Right renal cortex interstitium (tissue), 3 donors: ENCODE measurements at places on chromosomes 3 and 15.

GRCh38 chr3:184757022-184757651 is 45.3 kb upstream of the MAGEF1 start:
- DNase-seq, result no peak

- DNase-seq, result no peak
These were observed 1.4 kb downstream of the FES start for GRCh38 chr15:90885432-90886290.

GRCh38 chr3:99542767-99543518 is 95.5 kb upstream of the COL8A1 start:
- DNase-seq, result no peak

DNA sequence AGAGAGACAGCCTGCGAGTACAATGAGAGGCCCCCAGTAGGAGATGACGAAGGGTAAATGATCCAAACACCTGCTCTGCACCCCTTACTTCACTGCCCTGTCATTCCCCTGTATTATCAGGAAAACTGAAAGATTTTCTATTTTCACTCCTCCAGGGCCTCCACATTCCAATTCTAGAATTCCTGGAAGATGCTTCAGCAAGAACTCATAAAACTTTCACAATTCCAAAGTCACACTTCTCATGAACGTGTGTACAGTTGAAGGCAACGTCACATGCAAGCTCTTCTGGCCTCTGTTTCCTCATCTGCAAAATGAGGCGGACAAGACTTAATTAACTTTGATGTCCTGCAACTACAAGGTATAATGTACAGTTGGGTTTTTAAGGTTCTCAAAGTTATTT is 62.8 kb upstream of the SPATA12 start:
- no peak for DNase-seq

GRCh38 chr3:126355777-126356372 is 1.3 kb downstream of the KLF15 start:
- DNase-seq, result no peak

DNA sequence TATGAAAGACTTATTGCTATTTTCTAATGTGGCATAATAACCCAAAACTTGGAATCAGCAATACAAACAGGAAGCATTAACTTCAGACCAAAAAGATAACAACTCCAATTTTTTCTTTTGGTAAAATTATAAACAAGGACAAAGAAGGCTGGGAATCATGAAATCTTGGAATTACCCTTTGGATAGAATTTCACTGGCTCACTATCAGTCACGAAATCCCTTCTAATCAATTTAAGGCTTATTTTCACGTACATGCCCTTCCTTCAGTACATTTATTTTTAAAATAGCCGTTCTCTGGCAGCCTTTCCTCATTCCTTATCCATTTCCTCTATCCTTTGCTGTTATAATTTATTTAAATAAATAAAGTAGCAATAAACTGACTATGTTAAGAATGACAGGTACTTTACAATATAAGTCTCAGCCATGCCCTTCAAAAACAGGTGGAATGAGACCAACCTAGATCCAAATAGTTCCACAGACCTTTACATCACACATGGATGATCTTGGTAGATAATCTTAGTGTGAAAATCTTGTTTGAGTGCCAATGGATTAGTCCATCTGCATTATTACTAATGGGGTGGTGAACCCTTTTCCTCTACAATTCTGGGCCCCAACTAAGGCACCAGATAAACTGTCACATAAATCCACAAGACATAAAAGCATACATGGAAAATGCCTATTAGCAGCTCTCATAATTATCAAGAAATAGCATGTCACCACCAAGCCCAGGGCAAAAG is 38.9 kb downstream of the ABI3BP start:
- no peak for DNase-seq

GRCh38 chr15:63718590-63719035 is 115.1 kb downstream of the HERC1 start:
- DNase-seq, result no peak

GRCh38 chr15:56587686-56588085 is 122.7 kb upstream of the MNS1 start:
- DNase-seq, result no peak

DNA sequence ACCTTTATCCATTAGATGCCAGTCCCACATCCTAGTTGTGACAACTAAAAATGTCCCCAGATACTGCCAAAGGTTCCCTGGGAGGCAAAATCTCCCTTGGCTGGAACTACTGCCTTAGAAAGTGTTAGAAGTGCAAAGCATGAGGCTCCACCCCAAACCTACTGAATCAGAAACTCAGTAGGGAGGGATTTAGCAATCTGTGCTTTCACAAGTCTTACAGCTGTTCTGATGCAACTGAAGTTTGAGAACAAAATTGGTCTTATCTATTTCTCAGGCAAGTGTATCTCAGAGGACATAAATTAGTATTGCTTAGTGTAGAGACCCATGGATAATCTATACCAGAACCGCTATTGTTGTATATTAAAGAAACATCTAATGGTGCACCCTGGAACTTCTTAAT is 70.2 kb downstream of the CLDN1 start:
- no peak for DNase-seq

- no peak for DNase-seq
These were observed 140.0 kb downstream of the GADL1 start for GRCh38 chr3:30754426-30754825.

DNA sequence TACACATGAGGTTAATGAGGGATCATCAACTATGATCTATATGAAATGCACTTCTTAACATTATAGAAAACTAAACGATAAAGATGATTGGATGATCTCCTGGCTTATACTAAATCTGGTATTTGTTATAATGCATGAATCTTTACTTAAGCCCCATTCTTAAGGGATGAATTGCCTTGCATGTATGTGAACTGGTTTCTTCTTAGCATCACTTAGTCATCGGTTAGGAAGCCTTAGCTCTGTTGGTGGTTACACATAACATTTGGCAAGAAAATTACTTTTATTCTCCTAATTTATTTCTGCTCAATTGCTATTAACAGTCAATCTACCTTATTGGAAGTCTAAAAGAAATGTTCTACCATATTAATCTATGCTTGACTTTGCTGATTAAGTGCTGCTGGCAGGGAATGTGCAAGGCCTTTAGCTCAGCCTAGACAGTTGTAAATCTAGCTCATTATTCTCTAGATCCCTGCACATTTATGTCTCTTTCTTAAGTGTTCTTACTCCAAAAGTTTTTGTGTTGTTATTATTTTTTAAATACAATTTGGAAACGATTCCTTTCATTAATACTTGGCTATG is 356.0 kb downstream of the ZPLD1 start:
- no peak for DNase-seq

DNA sequence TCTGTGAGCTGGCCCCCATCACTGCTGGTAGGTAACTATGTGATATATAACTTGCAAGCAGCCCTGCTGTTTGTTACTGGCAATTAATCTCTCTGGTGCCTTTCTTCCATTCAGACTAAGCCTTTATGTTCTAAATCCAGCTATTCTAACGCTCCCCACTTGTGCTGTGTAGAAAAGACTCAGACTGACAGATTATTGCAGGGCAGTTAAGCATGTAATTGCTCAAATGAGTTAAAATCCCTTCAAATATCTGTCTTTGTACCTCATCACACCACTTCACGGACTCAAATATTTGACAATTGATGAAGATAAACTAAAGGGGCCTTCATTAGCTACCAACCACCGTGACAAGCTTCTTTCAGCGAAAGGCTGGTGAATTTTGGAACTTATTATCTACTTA is 416.2 kb downstream of the NR2F2 start:
- no peak for DNase-seq

DNA sequence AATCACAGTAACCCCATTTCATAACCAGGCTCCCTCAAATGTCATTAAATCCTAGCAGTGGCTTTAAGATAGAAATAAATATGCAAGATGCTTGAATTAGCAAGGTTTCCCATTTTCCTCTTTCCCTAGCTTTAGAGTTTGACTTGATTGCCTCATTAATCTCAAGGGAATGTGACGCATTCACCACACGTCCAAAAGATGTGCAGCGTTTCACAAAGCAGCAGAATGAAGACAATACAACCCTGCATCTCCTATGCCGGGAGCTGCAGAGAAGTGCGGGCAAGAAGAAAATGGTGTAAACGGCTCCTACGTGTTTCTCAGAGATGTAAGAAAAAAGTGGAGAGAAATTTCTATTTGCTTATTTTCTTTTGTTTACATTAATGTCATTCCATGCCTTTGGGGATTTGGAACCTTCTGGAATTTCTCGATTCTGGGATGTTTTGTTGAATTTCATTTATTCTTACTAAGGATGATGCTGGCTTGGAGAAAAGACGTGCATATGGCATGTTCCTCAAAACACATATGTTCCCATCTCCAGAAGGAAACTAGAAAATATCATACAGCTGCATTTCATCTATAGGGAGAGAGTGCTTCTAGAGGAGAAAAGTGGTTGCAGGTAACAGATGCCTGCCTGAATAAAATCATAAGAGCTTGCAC is 27.8 kb upstream of the FRMD4B start:
- no peak for DNase-seq

GRCh38 chr3:47635536-47635935 is 56.9 kb upstream of the CSPG5 start:
- DNase-seq, result no peak

GRCh38 chr15:31269816-31270575 is 56.6 kb upstream of the KLF13 start:
- no peak for DNase-seq

- no peak for DNase-seq
These were observed 43.1 kb upstream of the WDR5B start for GRCh38 chr3:122458992-122459391.

GRCh38 chr3:54967731-54968161 is 39.9 kb upstream of the LRTM1 start:
- no peak for DNase-seq

DNA sequence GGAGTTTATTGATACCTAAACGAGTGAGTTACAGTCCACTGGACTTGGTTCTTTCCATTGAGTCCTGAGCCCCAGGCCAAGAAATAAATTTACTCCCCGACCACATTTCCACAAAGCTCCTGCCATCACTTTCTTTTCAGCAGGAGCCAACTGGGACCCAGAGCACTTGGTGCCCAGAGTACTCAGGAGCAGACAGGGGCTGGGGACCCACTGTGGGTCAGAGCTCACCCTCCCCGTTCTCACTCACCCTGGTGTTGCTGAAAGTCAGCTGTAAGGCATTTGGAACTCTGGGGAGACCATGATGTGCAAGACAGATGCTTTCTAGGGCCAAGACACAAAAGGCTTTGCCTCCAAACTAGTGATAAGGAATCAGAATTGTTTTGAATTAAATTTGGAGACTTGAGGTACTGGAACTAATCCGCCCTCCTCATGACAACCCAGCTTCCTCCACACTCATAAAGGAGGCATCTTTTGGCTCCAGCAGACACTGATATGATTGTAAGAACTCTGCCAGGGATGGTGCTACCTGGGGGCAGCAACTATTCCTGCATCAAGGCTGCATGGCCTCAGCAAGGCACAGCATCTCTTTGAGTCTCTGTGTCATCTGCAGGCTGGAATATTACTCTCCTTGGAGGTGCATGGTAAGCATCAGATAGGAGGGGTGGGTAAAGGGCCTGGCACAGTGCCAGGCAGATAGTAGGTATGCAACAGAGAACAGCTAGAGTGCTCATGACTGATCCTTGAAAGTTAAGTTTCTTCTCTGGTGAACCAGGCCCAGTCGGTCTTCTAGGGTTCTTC is 7.3 kb upstream of the CAMK1 start:
- DNase-seq, result no peak

- no peak for DNase-seq
These were observed 10.8 kb downstream of the SELENOT start for GRCh38 chr3:150613709-150614480.

DNA sequence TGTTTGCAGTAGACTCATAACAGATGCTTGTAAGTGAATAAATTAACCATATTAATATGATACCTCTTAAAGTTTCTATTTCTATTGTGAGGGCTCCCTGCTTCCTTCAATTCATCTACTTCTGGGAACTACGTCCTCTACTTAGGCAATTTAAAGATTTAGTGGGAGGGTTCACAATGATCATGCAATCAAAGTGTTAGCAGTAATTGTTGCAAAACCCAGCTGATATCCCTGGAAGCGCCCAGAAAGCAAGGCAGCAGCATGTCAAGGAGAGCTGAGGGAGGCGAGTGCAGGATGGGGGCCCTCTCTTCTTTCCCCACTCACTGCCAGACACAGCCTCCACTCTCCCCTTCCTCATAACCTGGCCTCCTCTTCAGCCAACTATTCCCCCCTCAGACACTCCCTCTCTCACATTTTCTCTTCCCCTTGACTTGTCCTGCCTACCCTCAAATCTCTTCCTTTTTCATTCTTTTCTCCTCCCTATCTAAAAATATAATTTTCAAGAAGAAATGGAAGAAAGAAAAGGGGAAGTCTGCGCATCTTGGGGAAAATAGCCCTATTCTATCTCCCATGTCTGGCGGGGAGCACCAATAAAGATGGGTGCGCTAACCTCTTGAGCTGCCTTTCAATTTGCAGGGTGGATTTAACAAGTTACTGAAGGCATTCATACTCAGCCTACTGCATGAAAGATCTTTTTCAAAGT is 6.6 kb downstream of the TMEM212 start:
- DNase-seq, result no peak

- DNase-seq, result no peak
These were observed 81.6 kb downstream of the MCTP2 start for GRCh38 chr15:94312946-94313345.

- no peak for DNase-seq
These were observed 53.5 kb upstream of the LCTL start for GRCh38 chr15:66619152-66619903.

GRCh38 chr15:42373274-42373673 is 14.0 kb downstream of the CAPN3 start:
- DNase-seq, result no peak

DNA sequence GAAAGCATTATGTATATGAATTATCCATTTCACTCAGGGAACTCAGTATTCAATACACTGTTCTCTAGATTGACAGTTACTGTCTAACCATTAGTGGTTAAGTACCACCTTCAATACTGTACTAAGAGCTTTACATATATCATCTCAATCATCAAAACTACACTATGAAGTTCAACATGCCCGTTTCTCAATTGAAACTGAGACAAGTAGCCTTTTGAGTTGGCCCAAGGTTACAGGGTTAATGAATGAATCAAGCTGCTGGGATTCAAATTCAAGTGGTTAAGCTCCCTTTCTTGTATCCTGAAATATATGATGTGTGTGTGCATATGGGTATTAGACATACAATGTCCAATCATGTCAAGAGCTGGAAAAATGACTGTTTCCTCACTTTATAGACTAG is 5.8 kb downstream of the TASOR start:
- DNase-seq, result no peak

DNA sequence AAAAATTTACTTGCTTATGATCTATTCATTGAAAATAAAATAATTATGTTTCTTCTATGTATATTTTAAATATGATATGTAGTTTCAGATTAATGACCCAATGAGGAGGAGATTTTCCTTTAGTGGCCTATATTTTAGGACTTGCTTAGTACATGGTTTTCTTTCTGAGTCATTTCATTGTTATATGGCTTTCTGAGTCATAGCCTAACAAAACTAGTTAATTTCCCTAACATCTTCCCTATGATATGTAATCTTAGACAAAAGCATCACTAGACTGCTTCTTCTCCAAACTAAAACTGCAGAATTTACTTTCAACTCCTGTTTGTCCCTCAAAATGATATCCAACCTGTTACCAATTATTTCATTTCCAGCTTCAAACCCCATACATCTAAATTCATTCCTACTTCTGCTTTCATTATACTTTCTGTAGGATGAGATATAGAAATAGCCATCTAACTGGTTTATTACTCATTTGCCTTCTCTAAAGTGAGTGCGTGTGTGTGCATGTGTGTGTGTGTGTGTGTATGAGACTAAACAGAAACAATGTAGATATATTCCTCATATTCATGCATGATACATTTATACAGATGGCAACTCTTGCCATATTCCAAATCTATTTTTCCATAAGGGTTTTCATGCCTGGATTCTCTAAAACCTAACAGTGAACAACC is 915.0 kb upstream of the GBE1 start:
- no peak for DNase-seq
